ENCODE measurements at places on chromosomes 2 and 18. TPM values are rescaled to one million over a fixed set of nuclear protein-coding genes. Genes with fewer than 3 reads are reported as not detected.

CCBE1 gene
- total RNA-seq: 6.5 TPM

DNA sequence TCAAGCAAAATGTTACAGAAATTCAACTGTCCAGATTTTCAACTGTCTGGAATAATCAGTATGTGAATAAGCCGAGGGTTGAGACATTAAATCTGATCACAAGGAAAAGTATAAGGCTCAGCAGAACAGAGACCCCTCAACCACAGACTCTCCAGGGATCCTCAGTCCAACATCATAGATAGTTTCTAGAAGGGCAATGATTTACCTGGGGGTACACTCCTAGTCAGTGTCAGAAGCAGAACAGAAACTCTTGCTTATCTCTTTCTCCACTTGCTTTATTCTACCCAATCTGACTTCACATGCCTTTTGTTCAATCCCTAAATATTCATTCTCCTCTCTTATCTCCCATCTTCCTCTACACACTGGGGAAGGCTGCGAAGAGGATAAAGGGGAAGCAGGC lies 36.4 kb downstream of the ICOS start:
- DNase-seq: no peak

DNA sequence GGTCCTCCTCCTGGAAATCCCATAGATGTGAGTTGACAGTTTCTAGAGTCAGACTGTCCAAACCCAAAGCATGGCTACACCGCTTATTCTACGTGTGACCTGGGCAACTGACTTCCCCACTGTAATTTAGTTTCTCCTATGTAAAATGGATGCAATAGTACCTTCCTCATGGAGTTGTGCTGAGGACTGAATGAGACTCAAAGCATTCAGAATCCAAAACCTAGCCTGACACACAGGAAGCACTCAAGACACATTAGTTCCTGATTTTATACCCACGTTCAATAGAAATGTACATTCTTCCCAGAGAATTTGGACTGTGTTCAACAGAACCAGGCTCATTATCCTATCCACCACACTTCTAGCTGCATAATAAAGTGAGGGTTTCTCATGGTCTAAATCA lies 88.8 kb downstream of the STK39 start:
- no peak for DNase-seq

DNA sequence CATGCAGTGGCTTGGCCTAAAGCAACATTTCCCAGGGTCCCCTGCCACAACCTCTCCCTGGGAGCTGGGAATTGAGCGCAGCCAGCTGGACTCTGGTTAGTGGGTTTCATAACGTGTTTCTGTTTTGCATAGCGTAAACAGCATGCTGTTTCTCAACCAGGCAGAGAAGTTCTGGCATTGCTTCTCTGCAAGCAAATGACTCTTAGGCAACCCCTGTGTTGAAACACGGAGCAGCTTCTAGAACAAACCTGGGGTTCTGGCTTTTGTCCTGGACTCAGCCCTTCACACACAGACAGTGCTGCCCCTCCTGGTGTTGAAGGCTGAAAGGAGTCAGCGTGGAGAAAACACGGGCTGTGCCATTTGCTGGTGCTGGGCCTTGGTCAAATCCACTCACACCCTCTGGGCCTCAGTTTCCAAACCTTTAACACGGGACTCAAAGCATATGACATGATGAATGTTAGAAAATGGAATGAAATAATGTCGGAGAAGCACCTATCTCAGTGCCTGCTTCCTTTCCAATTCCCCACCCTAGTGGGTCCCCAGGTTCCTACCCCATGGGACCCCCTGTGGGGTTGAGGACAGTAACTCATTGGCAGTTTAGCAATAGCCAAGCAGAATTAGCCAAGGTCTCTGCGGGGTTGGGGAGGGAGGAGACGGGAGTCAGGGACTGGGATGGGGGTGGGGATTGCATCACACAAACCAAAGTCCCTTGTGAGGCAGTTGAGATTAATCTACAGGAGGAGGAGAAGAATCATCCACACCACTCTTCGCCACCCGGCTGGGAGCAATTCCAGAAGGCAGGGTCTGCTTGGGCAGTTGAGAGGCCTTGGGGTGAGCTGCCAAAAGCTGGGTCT lies 30.2 kb upstream of the IL1R2 start:
- no peak for DNase-seq

DNA sequence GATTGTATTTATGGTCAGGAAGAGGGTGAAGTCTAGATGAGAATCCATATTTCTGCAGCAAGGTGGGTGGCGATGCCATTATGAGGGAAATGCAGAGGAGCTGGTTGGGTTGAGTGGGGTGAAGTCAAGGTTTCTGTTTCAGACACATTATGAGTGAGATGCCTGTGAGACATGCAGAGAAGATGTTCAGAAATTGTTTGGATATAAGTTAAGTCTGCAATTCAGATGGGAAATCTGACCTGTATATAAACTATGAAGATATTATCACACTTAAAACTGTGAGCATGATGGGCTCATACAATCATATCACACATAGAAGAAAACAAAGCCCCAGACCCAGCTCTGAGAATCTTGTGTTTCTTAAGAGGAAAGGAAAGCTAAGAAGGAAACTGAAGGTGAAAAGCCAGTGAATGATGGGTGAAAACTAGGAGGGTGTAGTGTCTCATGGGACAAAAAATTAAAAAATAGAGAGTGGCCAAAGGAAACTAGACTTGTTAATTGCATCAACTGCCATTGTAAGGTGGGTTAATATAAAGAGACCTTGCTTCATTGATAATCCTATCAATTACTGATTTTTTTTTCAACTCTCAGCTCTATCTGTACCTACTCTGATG lies 14.2 kb downstream of the GALNT5 start:
- DNase-seq: no peak
